SK-N-DZ (cell line): ENCODE measurements at places on chromosomes 3 and 15.
A peak's percentile ranks its signal among the peaks of the same experiment; 100 is the strongest.

DNA sequence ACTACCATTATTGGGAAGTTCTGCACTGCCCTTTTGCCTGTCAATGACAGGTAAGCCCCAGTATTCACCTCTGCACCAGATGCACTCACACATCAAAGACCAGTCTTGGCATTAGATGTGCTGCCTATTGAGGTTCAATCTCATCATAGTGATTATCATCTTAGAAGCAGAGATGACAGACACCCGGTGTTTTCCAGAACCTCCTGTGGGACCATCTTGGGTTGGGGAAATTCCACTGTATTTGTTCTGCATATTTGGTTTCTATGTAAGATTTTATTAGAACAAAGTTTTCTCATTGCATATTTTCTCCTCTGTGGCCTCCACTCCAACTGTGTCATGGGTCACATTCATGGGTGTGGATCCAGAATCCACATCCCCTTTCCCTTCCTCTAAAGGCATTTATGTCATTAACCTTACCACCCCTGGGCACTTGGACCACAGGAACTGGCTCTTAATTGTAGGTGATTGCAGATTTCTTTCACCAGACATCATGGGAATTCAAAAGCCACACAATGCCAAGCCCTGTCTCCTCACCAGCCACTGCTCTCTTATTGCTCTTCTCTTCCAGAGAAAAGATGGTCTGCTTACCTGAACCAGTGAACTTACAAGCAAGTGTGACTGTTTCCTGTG, 31.2 kb downstream of the PLA1A start:
- DNase-seq = no peak

DNA sequence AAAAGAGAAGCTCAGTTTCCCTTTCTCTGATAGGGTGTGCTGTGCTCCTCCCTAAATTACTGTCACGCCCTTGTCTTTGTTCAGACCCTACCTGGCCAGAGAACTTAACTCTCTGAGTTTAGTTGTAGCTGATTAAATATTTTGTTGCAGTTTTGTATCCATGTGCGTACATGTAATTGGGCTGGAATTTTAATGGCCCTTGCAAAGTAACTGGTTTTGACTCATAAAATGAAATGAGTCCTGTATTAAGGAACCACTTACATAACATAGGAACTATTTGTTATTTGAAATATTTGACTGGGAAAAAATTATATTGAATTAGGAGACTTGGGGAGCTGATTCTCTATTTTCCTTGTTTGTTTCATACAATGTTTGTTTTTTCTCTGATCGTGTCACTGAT, 80.2 kb downstream of the LRRK1 start:
- no peak for DNase-seq

- DNase-seq = no peak
These were observed 29.5 kb downstream of the CLEC3B start for GRCh38 chr3:45055411-45056143.

GRCh38 chr3:127552038-127552437, 38.5 kb downstream of the TPRA1 start:
- peak; percentile 92 for DNase-seq

DNA sequence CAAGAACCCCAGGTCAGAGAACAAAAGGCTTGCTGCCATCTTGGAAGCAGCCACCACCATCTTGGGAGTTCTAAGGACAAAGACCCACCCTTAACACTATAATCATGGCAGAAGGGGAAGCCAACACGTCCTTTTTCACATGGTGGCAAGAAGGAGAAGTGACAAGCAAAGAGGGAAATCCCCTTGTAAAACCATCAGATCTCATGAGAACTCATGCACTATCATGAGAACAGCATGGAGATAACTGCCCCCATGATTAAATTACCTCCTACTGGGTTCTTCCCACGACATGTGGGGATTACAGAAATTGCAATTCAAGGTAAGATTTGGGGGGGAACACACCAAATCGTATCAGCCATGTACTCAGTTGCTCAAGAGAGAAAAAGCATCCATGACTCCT, 21.1 kb upstream of the GBE1 start:
- no peak for DNase-seq

DNA sequence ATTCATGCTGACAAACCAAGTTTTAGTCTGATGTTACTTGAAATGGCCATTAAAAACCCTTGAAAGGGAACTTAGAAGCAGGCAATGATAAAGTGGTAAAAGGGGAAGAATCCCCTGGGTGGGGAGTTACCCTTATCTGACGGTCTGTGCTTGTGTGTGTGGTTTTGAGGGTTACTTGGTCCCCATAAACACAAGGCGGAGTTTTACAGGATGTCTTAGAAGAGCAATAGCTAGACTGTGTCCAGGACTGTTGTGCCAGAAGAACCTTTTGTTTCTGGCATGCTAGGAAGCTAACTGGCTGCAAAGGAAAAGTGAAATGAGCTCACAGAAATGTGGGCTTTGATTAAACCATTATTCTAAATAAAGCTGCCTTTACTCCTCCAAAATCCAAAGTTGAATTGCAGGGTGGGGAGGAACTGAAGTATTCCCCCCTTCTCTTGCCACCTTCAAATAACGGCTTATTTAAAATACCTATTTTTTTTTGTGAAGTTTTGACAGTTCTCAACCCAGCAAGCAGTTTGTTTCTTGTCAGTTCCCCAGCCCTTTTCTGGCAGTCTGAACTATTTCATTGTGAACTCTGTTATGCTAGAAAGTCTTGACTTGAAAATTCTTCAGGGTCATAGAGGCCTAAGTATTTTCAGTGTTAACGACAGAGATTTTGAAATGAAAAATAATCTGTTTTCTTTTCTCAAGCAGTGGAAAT, 443.5 kb downstream of the OTOL1 start:
- no peak for DNase-seq

DNA sequence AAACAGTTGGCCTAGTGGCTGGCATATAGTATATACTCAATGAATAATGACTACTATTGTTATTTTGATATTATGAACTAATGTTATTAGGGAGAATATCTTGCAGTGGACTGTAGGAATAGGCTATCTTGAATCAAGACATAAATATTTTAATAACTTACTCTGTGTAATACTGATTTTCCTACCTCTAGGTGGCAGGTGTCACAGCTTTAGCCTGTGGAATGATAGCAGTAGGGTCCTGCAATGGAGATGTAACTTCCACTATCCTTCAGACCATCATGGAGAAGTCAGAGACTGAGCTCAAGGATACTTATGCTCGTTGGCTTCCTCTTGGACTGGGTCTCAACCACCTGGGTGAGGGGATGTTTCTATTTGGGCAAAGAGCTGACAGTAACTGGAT, 6.5 kb downstream of the PSMD2 start:
- DNase-seq = no peak

GRCh38 chr3:171977860-171978259, 61.5 kb upstream of the FNDC3B start:
- DNase-seq = no peak

DNA sequence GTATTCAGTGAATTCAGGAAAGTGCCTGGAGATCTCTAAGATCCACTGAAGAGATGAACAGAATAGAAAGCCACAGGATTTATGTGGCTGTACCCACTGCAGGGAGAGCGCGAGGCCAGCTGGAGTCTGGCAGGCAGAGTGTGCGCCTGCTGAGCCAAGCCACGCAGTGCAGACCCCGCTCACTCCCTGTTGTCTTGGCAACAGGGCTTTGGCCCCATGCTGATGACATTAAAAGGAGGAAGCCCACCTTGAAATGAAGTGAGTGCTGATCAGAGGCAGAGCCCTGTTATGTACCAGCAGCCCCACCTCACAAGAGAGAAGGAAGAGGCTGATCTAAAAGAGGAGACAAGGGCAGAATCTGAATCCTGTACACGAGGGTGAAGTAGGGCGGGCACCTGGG, 36.7 kb downstream of the PXYLP1 start:
- DNase-seq = peak; percentile 78

DNA sequence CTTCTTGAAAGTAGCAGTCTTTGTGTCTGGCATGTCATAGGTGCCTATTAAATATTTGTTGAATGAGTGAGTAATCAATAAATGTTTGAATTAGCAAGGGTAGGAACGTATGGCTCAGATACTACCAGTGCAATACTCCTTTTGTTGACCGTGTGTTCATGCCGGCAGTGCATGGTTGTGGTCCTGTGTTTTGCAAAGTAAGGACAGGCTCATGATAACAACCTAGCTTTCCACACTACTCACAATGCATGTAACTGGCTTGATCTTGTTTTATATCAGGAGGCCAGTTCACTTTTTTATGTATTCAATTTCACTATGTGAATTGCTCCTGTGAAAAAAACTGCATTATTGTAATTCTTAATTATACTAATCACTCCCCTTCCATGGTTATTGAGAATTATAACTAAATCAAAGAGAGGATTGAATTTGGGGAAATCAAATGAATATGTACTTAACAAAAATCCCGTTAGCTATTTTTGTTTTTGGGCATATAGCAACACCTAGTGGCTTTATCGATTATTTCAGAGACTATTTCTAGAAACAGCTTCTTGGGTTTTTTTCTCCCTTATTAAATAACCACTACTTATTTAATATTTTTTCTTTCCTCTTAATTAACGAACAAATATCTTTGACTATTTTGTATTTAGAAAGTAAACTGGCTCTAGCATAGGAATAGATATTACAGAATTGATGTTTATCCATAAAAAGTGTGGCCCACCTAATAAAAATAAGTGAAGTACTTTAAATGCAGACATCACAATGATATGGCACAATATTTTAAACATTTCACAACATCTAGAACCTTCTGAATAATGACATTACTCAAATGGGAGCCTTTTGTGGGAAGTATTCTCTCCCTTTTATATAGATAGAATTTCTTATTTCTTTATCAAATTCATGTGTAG, 218.5 kb downstream of the BBX start:
- DNase-seq = no peak

DNA sequence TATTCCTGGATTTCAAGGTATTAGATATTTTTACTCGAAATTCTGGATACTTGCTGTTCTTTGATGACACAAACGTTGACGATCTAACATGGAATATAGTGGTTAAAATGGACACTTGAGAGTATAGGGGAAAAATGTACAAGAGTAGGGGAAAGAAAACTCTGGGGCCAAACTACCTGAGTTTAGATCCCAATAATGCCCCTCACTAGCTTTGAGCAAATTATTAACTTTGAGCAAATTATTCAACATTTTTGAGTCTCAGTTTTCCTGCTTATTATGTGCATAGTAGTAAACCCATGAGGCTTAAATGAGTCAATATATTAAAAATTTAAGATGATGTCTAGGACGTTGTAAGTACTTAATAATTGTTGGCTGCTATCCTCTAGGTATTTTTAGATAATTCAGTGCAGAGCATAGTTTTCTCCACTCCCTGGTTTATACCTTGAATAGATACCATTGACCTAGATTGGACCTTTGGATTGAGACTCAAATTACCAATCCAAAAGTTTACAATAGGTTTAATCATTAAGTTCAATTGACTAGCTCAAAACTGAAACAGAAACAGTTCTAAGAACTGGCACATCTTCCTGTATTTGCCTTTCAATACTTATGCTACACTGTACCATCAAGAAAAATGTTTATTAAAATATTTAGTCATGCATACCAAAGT, 4.5 kb downstream of the ADGRG7 start:
- no peak for DNase-seq

GRCh38 chr3:169965562-169966427, 812 bp upstream of the SEC62 start:
- no peak for DNase-seq

DNA sequence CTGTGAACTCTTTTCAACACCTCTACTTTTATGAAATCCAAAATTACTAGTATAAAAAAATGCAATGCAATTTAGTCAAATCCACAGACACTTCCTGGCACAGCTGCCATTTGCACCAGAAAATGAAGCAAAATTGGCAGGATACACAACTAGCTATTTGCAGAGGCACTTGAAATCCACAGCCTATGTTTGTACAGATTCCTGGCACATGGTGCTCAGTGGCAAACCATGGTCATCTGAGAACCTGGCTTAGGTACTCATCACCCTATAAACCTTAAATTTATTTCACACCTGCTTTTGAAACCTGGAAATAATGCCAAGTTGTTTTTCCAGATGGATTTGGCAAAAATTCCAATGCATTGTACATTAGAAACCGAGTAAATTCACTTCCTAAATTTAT, 20.2 kb upstream of the PPM1L start:
- no peak for DNase-seq

DNA sequence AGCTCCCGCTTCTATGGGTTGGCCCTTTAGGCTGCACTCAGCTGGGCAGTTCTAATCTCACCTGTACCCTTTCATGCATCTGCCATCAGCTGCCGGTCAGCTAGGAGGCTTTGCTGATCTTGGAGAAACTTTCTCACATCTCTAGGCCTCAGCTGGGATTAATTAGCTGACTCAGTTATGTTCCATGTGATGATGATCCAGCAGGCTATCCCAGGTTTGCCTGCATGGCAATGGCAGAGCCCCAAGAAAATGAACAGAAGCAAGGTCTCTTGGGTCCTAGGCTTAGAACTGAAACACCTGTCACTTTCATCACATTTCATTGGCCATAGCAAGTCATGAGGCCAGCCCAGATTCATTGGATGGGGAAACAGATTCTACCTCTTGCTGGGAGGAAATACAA, 304.6 kb upstream of the TBC1D5 start:
- DNase-seq = no peak

- DNase-seq = no peak
These were observed 66.3 kb upstream of the AKAP13 start for GRCh38 chr15:85314146-85314545.

GRCh38 chr3:44666346-44666745, 17.8 kb downstream of the ZNF35 start:
- DNase-seq = no peak

DNA sequence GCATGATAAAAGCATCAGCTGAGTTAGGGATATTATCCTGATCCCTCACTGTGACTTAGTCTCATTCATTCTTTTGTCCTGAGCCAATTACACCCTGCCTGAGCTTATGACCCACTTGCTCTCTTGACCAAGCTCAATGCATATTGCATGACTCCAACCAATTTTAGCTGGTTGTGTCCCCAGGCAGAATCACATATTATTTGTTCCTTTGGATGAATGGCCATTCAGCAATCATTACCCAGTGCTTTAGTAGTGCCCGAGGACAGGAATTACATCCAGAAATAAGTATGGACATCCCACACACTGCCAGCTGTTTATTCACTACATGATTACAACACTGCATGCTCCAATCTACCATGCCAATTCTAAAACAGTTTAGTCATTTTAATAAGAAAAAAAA, 322.5 kb downstream of the ZBBX start:
- DNase-seq = no peak

- DNase-seq = no peak
These were observed 69.2 kb upstream of the GOLGA8B start for GRCh38 chr15:34652726-34653033.

GRCh38 chr15:49471733-49472132, 48.7 kb downstream of the FGF7 start:
- no peak for DNase-seq

GRCh38 chr15:37002041-37002672, 98.2 kb downstream of the MEIS2 start:
- DNase-seq = no peak

- no peak for DNase-seq
These were observed 14.1 kb downstream of the ANAPC13 start for GRCh38 chr3:134471521-134472193.

GRCh38 chr3:191005790-191006189, 143.3 kb upstream of the GMNC start:
- no peak for DNase-seq
